Activated CD8-positive, alpha-beta memory T cell treated with anti-CD3 and anti-CD28 coated beads for 1 hour (primary cell): ENCODE measurements at places on chromosomes 12 and 14.
A peak's percentile ranks its signal among the peaks of the same experiment; 100 is the strongest.

- DNase-seq = peak; percentile 19
Measured at GRCh38 chr14:102594514-102595175, 2.2 kb downstream of the RCOR1 start.

GRCh38 chr12:41288142-41288811 lies 100.2 kb downstream of the PDZRN4 start:
- DNase-seq = no peak

DNA sequence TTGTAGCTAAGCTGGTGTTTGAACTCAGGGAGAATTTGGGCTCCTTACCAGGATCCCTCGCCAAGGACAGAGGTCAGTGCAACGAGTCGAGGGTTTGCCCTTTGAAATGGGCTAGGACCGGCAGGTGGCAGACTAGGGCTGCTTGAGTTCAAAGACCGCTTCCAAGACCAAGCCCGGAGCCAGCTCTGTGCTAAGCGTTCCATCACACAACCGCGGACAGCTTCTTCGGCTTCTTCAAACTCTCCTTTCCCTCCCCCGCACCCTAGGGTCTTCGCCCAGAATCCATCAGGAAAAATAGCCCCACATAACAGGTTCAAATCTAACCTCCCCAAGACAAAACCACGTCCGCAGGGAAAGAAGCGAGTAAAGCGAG lies 705 bp upstream of the FLVCR2 start:
- DNase-seq = peak; percentile 55

DNA sequence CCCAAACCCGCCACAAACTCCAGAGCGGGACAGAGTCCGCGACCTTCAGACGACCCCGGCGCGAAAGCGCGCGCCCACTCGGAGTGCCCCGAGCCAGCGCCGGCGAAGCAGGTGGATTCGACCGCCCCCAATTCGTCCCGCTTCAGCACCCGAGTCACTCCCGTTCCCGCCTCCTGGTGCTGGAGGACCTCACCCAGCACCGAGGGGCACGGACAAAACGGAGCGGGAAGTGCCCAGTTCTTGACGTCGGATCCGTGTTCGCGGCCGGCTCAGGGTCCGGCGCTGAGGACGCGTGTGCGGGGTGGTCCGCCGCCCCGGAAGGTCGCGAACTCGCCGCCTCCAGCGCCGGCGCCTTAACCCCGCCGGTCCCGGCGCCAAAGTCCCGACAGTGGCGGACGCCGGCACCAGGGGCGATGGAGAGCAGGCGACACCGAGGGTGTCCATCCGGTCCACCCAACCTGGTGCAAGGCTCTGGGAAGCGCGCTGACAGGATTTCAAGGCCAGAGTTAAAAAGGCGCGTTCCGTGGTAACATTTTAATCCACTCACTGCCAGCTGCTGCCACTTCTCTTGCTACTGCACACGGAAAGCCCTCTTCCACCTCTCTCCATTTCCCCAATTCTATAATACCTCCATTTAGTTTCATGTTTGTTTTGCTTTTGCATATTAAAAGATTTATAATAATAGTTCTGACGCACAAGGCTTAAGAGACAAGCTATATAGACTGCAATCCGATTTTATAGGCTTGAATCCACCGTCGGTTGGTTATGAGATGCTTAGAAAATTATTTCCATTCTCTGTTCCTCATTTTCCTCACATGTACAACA lies 240.0 kb upstream of the CPNE8 start:
- DNase-seq = no peak

GRCh38 chr14:54001189-54001878 lies 44.7 kb upstream of the BMP4 start:
- DNase-seq = no peak

- DNase-seq = no peak
Measured at GRCh38 chr12:24964342-24964741, 15.4 kb upstream of the BCAT1 start.

DNA sequence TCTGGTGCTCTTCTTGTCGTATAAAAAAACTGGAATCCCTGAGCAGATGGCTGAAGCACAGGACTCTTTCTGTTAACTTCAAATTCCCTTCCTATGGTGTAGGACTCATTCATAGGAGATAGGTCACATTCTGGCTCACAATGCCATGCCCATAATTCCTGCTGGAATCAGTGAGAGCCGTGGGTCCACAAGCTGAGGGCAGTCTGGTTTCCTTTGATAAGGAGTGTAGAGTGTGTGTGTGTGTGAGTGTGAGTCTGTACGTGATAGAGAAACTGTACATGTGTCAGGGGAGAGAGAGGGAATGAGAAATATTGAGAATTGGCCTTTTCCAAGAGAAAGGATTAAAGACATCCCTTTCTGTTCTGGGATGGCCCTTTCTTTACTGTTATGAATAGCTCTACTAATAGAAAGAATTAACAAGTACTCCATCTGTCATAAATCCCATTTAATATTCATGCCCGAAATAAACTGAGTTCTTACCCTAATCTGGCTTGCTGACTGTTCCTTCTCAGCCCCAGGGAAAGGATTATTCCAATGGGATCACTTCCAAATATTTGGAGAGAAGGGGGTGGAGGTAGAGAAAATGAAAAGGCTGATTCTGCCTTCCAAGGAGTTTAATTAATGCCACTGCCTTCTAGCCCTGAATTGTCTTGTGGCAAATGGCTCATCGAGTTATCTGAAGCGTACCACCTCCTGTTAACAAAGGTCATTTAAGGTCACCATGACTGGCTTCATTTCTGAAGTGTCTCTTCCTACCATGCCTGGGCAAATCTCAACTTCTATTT lies 79.0 kb downstream of the TMX1 start:
- no peak for DNase-seq
